Stimulated activated CD4-positive, alpha-beta T cell treated with anti-CD3 and anti-CD28 coated beads, Interleukin-12 subunit alpha, Interleukin-12 subunit beta, amount 100 ng/mL, for 4 hours (primary cell): ENCODE measurements at places on chromosomes 1 and 21.

- peak; percentile 10 for DNase-seq
Observed at GRCh38 chr1:192983349-192983980, 75.7 kb downstream of the UCHL5 start.

- peak; percentile 84 for DNase-seq
Observed at GRCh38 chr1:229664133-229664689, 38.2 kb downstream of the URB2 start.

GRCh38 chr1:246034630-246035029 lies 472.4 kb downstream of the SMYD3 start:
- no peak for DNase-seq

- no peak for DNase-seq
Observed at GRCh38 chr1:239677362-239677761, 291.0 kb downstream of the CHRM3 start.

DNA sequence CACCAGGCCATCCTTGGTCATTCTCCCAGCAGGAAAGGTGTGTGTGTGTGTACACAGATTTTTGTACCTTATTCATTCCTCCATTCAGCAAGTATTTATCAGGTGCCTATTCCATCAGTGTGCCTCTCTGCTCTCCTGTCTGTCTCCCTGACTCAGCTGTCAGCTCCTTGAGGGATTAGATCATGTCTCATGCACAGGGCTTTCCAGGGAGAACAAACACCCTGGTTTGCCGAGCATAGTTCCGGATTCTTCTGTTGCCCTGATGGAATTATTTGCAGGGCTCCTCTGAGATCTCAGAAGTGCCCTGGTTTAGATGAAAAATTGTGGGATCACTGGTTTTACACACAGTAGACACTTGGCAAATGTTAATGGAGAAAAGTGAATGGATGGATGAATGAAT lies 8.1 kb upstream of the SDHB start:
- no peak for DNase-seq

DNA sequence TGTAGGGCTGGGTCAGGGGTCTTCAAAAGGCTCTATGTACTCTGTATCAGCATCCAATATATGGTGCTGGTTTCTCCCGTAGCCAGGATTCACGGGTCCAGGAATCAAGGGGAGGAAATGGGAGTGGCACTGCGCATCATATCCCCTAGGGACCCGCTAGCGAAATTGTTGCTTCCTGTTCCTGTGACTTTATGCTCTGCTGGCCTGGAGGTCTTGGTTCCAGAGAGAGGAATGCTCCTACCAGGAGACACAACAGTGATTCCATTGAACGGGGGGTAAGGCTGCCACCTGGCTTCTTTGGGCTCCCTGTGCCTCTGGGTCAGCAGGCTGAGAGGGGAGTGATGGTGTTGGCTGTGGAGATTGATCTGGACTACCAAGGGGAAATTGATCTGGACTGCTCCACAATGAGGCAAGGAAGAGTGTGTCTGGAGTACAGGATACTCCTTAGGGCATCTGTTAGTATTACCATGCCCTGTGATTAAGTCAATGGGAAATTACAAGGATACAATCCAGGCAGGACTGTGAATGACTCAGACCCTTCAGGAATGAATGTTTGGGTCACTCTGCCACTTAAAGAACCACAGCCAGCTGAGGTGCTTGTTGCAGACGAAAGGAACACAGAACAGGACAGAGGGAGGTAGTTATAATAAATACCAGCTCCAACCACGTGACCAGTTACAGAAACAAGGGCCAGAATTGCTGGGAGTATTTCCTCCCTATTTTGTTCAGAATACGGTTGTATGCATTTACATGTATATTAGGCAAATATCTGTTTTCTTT lies 10.2 kb downstream of the SPSB1 start:
- no peak for DNase-seq

DNA sequence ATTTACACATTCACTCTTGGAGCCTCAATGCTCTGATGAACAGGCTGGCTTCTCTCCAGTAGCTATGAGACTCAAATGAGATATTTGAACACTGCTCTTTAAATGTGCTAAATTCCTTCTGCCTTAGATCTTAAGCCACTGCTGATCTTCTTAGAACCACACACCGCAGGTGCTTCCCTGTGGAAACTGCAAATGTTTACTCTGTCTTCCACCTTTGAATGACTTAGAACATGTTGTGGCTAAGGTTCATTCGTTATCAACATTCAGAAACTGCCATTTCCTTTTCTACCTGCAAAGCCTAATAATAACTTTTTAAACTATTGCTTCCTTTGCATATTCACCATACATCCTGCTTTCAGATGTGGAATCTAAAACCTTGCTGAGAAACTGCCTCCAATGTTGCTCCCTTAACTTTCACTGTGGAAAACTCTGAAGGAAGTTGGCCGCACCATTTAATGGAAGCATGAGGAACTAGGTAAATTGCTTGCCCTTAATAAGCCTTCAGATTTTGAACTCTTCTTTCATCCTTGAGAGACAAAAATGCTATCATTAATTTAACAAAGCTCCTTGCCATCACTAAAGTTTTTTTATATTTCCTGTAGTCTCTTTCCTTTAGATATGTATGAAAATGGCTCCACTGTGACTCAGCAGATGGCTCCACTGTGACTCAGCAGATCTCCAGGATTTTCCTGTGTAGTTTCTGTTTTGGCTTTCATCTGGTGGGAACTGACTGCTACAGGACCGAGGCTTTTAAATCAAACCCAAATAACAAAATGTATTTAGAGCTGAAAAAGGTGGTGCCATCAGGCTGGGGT lies 143.8 kb downstream of the TNFSF18 start:
- no peak for DNase-seq

DNA sequence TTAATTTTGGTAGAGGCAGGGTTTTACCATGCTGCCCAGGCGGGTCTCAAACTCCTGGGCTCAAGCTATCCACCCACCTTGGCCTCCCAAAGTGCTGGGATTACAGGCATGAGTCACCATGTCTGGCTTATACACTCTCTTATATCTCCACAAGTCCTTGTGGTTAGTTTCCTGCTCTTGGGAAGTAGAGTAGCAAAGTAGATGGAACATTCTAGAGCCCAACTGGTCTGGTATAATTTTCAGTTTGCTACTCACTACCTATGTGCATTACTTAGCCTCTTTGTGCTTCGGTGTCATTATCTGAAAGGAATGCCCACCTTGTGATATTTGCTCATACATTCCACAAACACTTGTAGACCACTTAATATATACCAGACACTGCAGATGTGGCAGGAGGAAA lies 96.6 kb upstream of the IPO9 start:
- DNase-seq: no peak

DNA sequence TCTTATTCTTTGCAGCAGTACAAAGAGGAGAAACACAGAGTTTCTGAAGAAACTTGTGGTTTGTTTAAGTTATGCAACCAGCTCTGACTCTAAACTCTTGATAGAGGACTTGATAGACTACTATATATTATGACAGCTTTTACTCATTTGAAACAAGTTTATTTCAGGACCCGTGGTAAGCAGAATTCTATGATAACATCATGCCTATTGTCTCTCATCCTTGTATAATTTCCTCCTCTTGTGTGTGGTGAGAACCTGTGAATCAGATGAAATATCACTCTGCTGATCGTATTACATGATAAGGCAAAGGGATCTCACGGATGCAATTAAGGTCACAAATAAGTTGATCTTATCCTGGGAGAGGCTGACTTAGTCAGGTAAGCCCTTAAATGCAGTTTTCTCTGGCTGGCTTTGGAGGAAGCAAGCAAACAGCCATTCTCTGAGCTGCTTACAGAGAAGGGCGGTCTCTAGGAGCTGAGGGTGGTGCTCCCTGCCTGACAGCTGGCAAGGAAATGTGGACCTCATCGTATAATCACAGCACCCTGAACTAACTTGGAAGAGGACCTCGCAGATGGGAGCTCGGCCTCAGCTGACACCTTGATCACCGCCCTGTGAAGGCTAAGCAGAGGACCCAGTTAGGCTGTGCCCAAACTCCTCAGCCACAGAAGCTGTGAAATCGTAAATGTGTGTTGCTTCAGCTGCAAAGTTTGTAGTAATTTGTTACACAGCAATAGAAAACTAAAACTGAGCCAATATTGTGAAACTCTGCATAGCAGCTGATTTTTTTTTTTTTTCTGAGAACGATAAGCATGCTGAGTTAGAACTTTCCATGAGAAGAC lies 151.1 kb upstream of the DPT start:
- DNase-seq: no peak

GRCh38 chr1:152933196-152933595 lies 13.8 kb upstream of the SPRR5 start:
- no peak for DNase-seq

DNA sequence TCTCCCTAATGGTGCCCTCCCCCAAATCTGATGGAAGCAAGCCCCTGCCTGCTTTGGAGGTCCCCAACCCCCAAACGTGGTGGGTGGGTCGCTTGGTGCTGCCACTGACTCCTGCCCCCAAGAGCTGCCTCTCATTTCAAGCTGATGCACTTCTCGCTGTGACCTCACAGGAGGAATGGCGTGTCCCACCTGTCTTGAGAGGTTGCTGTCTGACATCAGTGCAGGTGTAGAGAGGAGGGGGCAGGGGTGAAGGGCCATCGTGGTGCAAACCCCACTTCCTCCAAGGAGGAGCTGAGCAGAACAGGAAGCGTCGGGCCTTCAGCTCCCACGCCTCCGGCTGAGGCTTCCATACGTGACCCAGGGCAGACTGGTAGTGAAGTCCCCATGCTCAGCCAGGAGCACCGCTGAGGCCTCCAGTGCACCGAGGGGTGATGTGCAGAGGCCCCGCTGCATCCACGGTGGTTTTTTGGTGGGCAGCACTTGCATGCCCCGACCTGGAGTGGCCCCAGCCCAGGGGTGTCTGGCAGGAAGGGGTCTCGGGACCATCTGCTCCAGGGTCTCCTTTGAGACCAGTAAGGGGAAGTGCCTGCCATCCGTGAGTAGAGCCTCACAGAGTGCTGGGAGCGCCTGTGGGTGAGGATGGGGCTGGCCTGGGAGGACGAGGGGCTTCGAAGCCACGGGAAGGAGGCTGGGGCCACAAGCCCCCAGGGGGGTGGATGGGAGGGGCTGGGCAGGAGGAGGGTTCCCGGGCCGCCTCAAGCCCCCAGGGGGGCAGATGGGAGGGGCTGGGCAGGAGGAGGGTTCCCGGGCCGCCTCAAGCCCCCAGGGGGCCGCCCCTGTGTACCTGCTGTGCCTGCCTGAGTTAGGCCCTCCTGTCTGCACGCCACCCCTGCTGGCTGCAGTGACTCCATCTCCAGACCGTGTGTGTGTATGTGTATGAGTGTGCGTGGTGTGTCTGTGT lies 39.8 kb downstream of the WDR4 start:
- DNase-seq: no peak

- no peak for DNase-seq
Observed at GRCh38 chr1:165371588-165372225, 15.2 kb upstream of the LMX1A start.

- DNase-seq: no peak
Observed at GRCh38 chr1:223323491-223324484, 40.2 kb downstream of the SUSD4 start.

DNA sequence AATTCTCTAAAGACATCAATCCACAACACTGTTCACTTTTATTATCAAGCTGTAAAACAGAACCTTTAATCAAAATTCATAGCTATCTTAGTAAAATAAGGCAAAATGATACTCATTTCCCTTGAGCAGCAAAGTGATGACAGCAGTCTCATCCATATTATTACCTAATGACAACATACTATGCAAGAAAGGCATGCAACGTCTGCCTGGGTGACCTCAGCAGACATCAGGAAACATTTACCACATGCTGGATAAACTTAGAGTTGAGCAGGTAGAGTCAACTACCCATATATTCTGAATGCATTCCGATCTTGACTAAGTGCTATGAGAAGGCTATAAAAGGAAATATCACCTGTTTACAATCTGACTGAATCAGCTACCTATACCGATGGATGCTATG lies 145.1 kb downstream of the SIPA1L2 start:
- no peak for DNase-seq

DNA sequence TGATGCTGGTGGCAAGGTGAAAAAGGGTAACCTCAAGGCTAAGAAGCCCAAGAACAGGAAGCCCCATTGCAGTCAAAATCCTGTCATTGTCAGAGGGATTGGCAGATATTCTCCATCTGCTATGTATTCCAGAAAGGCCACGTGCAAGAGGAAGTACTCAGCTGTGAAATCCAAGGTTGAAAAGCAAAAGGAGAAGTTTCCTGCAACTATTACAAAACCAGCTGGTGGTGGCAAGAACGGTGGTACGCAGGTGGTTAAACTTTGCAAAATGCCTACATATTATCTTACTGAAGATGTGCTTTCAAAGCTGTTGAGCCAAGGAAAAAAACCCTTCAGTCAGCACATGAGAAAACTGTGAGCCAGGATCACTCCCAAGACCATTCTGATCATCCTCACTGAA lies 13.7 kb upstream of the VPS45 start:
- no peak for DNase-seq

DNA sequence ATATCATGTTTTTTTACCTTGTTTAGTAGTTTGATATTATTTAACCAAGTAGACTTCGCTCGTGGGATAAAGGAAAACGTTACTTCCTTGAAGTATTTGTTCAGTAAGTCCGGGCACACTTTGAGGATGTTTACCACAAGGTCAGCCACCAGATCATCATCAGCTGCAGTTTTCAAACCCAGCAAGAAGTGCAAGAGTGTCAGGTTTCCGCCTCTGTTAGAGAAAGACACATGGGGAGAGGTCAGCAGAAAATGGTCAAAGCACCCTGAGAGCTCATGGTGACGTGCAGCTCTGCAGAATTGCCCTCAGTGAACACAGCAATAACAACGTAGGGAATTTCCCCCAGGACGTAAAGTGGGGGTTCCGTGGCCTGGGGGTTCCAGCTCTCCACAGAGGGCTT lies 24.4 kb downstream of the URB1 start:
- no peak for DNase-seq

- DNase-seq: no peak
Observed at GRCh38 chr1:90550626-90551406, 166.3 kb downstream of the BARHL2 start.

DNA sequence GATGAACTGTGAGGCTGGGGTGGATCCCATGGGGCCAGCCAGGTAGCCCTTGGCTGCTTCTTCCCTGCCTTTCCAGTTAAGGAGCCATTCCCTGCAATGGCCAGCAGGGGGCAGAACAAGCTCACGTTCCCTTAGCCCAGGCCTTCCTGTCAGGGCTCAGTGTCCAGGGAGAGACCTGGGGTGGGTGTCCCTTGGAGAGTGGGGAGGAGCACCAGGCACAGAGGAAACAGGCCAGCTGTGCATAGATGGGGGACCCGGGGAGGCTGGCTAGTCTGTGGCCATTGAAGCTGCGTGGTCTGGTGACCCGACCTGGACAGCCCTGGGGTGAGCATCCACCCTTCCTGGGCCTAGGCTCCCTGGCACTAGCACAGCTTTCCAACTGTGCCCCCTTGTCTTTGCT lies 13.2 kb upstream of the EPS8L3 start:
- peak; percentile 70 for DNase-seq

DNA sequence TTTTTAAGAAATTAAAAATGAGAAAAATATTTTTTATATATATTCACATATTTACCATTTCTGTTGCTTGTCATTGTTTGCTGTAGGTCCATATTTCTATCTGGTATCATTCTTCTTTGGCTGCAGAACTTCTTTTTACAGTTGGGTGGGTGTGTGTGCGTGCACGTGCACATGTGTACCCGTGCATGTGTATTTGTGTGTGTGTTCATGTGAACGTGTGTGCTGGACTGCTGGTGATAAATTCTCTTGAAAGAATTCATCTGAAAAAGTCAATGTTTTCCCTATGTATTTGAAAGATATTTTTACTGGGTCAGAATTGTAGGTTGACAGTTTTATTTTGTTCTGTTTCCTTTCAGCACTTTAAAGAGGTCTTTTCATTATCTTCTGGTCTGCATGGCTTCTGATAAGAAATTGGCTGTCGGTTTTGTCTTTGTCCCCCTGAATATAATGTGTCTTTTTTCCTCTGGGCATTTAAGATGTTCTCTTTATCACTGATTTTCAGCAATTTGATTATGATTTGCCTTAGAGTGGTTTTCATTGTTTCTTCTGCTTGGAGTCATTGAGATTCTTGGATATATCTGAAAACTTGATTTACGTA lies 34.5 kb upstream of the DPH5 start:
- DNase-seq: no peak
